ENCODE measurements at places on chromosomes 7 and 10. TPM values are rescaled to one million over a fixed set of nuclear protein-coding genes. Genes with fewer than 3 reads are reported as not detected.

The AGAP5 gene
- total RNA-seq, result 1.4 TPM

The ZNF488 gene
- not detected for total RNA-seq

The LRRN3 gene
- 0.87 TPM for total RNA-seq

The MEST gene
- 56.7 TPM for total RNA-seq

The CASD1 gene
- total RNA-seq, result 11.9 TPM

The TYW1B gene
- total RNA-seq, result 0.88 TPM

The PTPRZ1 gene
- total RNA-seq, result not detected

The LRIT1 gene
- total RNA-seq, result not detected

The WIPF3 gene
- not detected for total RNA-seq

The KNDC1 gene
- total RNA-seq, result 0.29 TPM

The SFTPD gene
- total RNA-seq, result not detected

The NET1 gene
- total RNA-seq, result 4.5 TPM

The DHX32 gene
- total RNA-seq, result 29.8 TPM

The CLCN1 gene
- not detected for total RNA-seq

The CRTAC1 gene
- total RNA-seq, result not detected

The PLCE1 gene
- 4.9 TPM for total RNA-seq

The FAM25A gene
- not detected for total RNA-seq

The ADAM12 gene
- total RNA-seq, result 18.3 TPM

The SERPINE1 gene
- total RNA-seq, result 408 TPM

The GFRA1 gene
- total RNA-seq, result 0.68 TPM

The ABCB4 gene
- not detected for total RNA-seq

The ANK3 gene
- 162 TPM for total RNA-seq

The GPC2 gene
- total RNA-seq, result not detected

The POLR2J2 gene
- 2.1 TPM for total RNA-seq

The SHH gene
- not detected for total RNA-seq

The TRIL gene
- total RNA-seq, result 11.6 TPM

The PLXNA4 gene
- total RNA-seq, result 22.8 TPM

The SPDYE2 gene
- not detected for total RNA-seq

The MRLN gene
- not detected for total RNA-seq

The PCLO gene
- total RNA-seq, result not detected

The KCNMA1 gene
- total RNA-seq, result 3.3 TPM

The CPEB3 gene
- 1.7 TPM for total RNA-seq

The SLC18A3 gene
- total RNA-seq, result not detected

The PHYHIPL gene
- not detected for total RNA-seq

The ASB10 gene
- not detected for total RNA-seq

The CYP26A1 gene
- not detected for total RNA-seq

The NANOS1 gene
- total RNA-seq, result 1.7 TPM

The BTBD16 gene
- total RNA-seq, result not detected

The LRWD1 gene
- 13.9 TPM for total RNA-seq

The HOXA2 gene
- total RNA-seq, result not detected

The PTEN gene
- total RNA-seq, result 147 TPM

The COL17A1 gene
- total RNA-seq, result 0.15 TPM

The ZKSCAN5 gene
- 5.7 TPM for total RNA-seq

The GHRHR gene
- not detected for total RNA-seq

The LAMB1 gene
- 993 TPM for total RNA-seq

The FGL2 gene
- total RNA-seq, result 0.54 TPM

The CLEC5A gene
- total RNA-seq, result not detected

The PDE6C gene
- not detected for total RNA-seq

The SPDYE3 gene
- total RNA-seq, result not detected

The HGF gene
- 285 TPM for total RNA-seq

The COPG2 gene
- total RNA-seq, result 14.7 TPM

The GUSB gene
- total RNA-seq, result 31.3 TPM

The PPP1R3A gene
- total RNA-seq, result not detected
